ENCODE measurements at places on chromosomes 13 and 19. TPM values are rescaled to one million over a fixed set of nuclear protein-coding genes. Genes with fewer than 3 reads are reported as not detected.

DNA sequence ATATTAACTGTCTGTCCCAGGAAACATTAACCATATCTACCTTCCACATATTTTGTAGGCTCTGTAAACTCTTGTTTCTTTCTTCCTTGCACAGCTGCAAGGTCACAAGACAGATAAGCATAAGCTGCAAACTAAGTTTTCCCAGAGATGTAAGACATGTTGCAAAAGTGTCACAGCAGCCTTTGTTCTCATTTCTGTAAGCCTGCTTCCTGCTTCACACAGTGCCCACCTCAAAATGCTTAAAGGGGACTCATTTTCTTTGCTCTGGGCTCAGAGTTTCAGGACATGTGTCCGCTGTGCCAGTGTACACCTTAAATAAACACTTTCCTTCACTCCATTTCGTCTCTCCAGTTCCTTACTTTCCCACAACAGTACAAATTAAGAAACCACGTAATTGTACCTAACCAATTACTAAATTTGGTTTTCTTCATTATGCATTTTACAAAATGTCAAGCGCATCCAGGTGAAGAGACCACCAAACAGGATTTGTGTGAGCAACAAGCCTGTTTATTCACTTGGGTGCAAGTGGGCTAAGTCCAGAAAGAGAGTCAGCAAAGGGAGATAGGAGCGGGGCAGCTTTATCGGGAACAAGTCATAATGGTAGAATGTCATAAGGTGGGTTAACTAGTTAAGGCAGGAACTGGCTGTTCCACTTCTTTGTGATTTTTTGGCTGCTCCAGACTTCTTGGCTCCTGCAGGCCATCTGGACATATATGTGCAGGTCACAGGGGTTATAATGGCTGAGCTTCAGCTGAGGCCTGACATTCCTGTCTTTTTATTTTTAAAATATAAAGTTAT is 12.7 kb upstream of the ZNF431 start:
- H3K36me3 ChIP-seq: no peaks in the 10 kb centered on the region
- H3K4me1 ChIP-seq: peaks cover 8% of the 10 kb centered on the region
- H3K27me3 ChIP-seq: no peaks in the 10 kb centered on the region

DNA sequence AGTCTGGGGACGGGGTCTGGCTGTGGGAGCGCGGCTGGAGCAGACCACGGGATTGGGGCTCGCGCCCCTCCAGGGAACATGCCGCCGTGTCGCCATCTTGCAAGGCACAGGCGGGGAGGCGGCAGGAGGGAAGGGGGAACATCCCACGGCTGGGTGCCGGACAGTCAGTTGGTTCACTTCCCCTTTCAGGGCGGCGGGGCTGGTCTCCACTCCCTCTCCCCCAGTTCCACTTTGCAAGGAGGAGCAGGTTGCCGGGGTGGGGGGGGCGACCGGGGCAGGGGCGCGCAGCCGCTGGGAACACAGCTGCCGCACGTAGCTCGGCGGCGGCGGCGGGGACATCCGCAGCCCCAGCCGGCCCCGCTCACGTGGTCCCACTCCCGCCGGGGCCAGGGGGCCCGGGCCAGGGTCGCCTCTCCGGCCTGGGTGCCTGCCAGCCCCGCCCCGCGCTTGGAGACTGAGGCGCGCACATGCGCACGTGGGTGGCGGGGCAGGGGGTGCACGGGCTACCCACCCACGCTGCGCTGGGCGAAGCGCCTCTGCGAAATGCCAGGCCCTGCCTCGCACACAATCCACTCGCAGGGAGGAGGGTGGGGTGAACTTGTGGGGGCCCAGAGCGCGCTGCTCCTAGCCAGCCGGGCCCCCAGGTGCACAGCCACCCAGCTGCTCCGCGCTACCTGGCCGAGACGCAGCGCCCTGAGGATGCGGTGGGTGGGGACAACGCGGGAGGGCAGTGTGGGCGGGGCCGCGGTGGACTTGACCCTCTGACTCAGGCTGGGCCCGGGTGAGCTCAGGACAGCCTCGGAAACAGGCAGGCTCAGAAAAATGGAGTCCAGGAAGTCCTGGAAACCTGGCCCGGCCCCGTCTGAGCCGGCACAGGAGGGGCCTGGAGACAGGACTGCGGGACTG is 6.4 kb downstream of the KLF16 start:
- no peaks in the 10 kb centered on the region for H3K36me3 ChIP-seq
- H3K27me3 ChIP-seq: no peaks in the 10 kb centered on the region
- no peak overlapping the region for H3K4me3 ChIP-seq
- DNase-seq: no peak

DNA sequence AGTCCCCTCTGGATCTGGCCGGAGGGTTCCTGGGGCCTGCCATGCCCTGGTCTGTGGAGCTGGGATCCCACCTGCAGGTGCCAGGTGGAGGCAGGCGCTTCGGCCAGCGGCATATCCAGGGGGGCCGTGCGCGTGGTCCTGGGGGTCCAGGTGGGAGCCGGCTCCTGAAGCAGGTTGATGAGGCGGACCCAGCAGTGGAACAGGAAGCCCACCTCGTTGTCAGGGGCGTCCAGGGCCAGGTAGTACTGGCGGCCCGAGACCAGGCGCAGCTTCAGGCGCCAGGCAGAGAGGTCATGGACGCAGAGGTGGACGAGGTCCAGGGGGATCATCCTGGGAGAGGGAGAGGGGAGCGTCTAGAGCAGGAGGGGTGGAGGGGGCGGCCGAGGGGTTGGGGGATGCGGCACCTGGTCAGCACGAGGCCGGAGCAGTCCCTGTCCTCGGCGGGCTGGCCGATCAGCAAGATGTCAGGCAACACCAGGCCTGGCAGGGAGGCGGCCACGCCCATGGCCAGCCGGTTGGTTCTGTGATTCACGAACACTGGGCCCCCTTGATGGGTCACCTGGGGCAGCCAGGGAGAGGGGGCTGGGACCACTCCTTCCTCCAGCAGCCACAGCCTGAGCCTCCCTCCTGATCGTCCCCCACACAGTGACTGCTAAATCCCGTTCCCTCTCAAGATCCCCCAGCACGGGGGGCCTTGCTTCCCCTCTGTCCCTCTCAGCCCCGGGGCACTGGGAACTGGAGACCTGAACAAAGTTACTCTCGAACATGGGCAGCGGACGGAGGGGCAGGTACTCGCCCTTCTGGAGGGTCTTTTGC is 678 bp downstream of the GARIN5B start:
- DNase-seq: no peak
- H3K36me3 ChIP-seq: no peaks in the 10 kb centered on the region
- no peak overlapping the region for H3K4me3 ChIP-seq
- no peaks in the 10 kb centered on the region for H3K4me1 ChIP-seq
- no peaks in the 10 kb centered on the region for H3K27me3 ChIP-seq
- H3K27ac ChIP-seq: no peak overlapping the region

GRCh38 chr19:5676105-5676771 is 4.1 kb downstream of the MICOS13 start:
- no peak overlapping the region for H3K4me3 ChIP-seq
- H3K36me3 ChIP-seq: no peaks in the 10 kb centered on the region
- H3K27me3 ChIP-seq: no peaks in the 10 kb centered on the region
- H3K27ac ChIP-seq: no peak overlapping the region
- no peak for DNase-seq
- H3K4me1 ChIP-seq: no peaks in the 10 kb centered on the region

DNA sequence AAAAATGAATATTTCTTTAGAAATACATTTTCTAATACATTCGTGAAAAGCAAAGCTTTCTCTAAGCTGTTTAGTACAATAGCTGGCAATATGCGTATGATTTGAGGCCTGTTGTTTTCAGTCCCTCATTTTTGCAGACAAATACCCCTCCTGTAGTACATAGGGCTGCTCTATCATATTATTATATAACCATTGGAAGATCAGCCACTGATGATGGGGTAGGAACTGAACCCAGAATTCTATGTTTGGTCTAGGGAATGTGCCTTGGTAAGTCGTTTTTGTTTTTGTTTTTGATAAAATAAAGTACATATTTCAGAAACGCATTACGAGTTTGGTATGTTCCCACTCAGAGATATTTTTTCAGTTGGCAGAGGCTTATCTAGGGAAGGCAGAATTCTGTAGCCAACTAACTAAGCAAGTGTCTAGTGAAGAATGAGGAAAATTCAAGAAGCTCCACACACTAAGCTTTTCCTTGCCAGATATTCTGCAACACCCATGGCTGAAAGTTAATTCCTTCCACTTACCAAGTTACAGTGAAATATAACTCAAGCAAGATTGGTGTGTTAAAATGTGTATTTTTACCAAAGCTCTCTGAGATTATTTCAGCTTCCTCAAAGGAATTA is 656.9 kb upstream of the MIR17HG start:
- H3K27me3 ChIP-seq: no peaks in the 10 kb centered on the region
- no peaks in the 10 kb centered on the region for H3K36me3 ChIP-seq
- DNase-seq: no peak
- no peak overlapping the region for H3K4me3 ChIP-seq

- no peaks in the 10 kb centered on the region for H3K4me1 ChIP-seq
- no peak for DNase-seq
- H3K36me3 ChIP-seq: no peaks in the 10 kb centered on the region
- peaks cover 35% of the 10 kb centered on the region for H3K27me3 ChIP-seq
- no peak overlapping the region for H3K4me3 ChIP-seq
Measured at GRCh38 chr19:48867746-48868113, 687 bp downstream of the PLEKHA4 start.

DNA sequence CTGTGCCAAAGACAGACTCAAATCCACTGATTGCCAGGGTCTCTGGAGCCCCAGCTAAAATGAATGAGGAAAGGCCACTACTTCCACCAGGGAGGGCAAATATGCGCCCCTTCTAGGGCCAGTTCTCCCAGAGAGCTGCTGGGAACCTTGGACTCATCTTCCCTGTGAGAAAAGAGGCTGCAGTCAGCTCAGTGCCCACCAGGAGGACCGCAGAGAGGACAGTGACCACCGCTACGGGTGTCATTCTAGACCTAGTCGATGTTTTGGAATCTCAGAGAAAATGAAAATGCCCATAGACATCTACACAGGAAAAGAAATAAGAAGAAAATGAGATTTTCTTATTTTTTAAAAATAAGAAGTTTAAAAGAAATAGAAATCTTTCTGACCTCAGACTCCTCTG is 235.1 kb downstream of the UQCRFS1 start:
- H3K4me1 ChIP-seq: no peaks in the 10 kb centered on the region
- H3K4me3 ChIP-seq: no peak overlapping the region
- peaks cover 52% of the 10 kb centered on the region for H3K27me3 ChIP-seq
- no peak overlapping the region for H3K27ac ChIP-seq
- no peaks in the 10 kb centered on the region for H3K36me3 ChIP-seq

- H3K27ac ChIP-seq: peak overlapping the region; percentile 16
- H3K27me3 ChIP-seq: no peaks in the 10 kb centered on the region
- no peak overlapping the region for H3K4me3 ChIP-seq
- no peak for DNase-seq
- no peaks in the 10 kb centered on the region for H3K36me3 ChIP-seq
- H3K4me1 ChIP-seq: peaks cover 35% of the 10 kb centered on the region
Measured at GRCh38 chr19:37991176-37991835, 84.3 kb downstream of the SIPA1L3 start.

- peaks cover 65% of the 10 kb centered on the region for H3K27me3 ChIP-seq
- DNase-seq: no peak
- H3K36me3 ChIP-seq: no peaks in the 10 kb centered on the region
- no peak overlapping the region for H3K4me3 ChIP-seq
- H3K4me1 ChIP-seq: no peaks in the 10 kb centered on the region
Measured at GRCh38 chr19:56474308-56474707, 2.8 kb downstream of the ZNF667 start.

DNA sequence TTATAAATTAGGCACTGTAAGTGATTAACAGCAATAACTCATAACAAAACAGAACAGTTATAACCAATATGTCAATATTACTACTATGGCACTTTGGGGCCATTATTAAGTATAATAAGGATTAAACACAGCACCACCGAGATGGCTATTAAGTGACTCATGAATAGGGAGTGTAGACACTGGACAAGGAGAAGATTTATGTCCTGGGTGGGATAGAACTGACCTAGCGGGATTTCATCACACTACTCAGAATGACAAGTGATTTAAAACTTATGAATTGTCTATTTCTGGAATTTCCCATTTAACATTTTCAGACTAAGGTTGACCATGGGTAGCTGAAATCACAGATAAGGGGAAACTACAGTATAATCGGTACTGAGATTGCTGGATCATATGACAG is 79.0 kb upstream of the SLC7A1 start:
- no peak overlapping the region for H3K4me3 ChIP-seq
- H3K36me3 ChIP-seq: no peaks in the 10 kb centered on the region
- no peak overlapping the region for H3K27ac ChIP-seq
- peaks cover 20% of the 10 kb centered on the region for H3K4me1 ChIP-seq
- no peak for DNase-seq

GRCh38 chr13:73092829-73093228 is 34.0 kb downstream of the KLF5 start:
- peaks cover 9% of the 10 kb centered on the region for H3K36me3 ChIP-seq
- no peak for DNase-seq
- no peaks in the 10 kb centered on the region for H3K27me3 ChIP-seq
- H3K27ac ChIP-seq: no peak overlapping the region
- peaks cover 40% of the 10 kb centered on the region for H3K4me1 ChIP-seq
- no peak overlapping the region for H3K4me3 ChIP-seq

DNA sequence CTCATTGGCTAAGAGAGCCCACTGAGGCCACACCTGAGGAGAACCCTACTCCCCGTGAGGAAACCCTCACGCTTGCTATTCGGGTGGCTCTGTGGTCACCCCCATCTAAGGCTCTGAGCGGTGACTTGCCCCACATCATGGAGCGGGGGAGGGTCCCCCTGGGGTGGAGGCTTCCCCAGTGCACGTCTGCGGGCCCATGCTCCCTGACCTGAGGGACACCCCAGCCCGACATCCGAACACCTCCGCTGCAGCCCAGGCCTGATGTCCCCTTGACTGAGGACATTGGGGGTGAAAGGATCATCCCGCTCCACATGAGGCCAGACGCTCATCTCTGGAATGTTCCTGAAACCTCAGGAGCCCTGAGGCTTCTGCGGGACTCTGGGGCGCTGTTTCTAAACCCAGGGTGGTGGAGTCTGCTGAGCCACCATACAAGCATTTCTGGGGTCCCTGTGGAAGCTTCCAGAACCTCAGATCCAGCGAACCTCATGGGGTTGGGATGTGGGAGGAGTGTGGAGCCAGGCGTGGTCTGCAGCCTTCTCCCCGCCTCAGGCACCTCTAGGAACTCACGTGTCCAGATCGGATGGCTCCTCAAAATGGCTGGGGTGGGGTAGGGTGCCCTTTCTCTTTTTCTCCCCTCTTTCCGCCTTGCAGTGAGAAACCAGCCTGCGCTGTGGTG is 19.9 kb downstream of the TMED1 start:
- H3K4me1 ChIP-seq: no peaks in the 10 kb centered on the region
- DNase-seq: no peak
- no peaks in the 10 kb centered on the region for H3K27me3 ChIP-seq
- H3K4me3 ChIP-seq: no peak overlapping the region
- no peak overlapping the region for H3K27ac ChIP-seq
- H3K36me3 ChIP-seq: 0 out of 2 replicates have a peak, but pooled peaks cover 5% of the 10 kb centered on the region

GRCh38 chr19:49301165-49301865 is 23.7 kb downstream of the SLC6A16 start:
- H3K36me3 ChIP-seq: no peaks in the 10 kb centered on the region
- H3K4me3 ChIP-seq: no peak overlapping the region
- peaks cover 73% of the 10 kb centered on the region for H3K27me3 ChIP-seq
- no peak overlapping the region for H3K27ac ChIP-seq
- H3K4me1 ChIP-seq: no peaks in the 10 kb centered on the region

GRCh38 chr19:33864311-33864850 is 67.7 kb downstream of the KCTD15 start:
- H3K27ac ChIP-seq: no peak overlapping the region
- H3K36me3 ChIP-seq: no peaks in the 10 kb centered on the region
- peaks cover 77% of the 10 kb centered on the region for H3K27me3 ChIP-seq
- H3K4me1 ChIP-seq: no peaks in the 10 kb centered on the region

FGF22 gene
- not detected for total RNA-seq

TMEM150B gene
- not detected for total RNA-seq

MEIOSIN gene
- total RNA-seq: not detected

COMMD6 gene
- 117 TPM for total RNA-seq

FRY gene
- 4.7 TPM for total RNA-seq

RXFP2 gene
- not detected for total RNA-seq

STOML3 gene
- not detected for total RNA-seq

TMEM255B gene
- 0.61 TPM for total RNA-seq

S1PR4 gene
- total RNA-seq: 0.37 TPM
